Dorsolateral prefrontal cortex (tissue), 122 donors: ENCODE measurements at places on chromosomes 16 and 17. TPM values are rescaled to one million over a fixed set of nuclear protein-coding genes. Genes with fewer than 3 reads are reported as not detected.

DNA sequence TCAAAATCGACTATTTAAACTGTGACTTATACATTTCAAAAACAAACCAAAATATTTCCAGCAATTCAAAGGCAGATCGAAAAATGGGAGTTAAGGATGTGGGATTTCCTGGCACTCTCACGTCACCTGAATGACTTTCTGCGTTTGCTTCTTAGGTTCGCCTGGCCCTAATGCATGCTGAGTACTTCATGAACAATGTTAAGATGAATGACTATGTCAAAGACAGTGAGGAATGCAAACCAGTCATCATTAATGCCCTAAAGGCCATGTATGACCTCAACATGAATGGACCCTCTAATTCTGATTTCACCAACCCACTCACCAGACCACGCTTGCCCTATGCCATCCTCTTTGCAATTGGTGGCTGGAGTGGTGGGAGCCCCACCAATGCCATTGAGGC, 7.3 kb downstream of the KLHL10 start:
- no peak for DNase-seq

DNA sequence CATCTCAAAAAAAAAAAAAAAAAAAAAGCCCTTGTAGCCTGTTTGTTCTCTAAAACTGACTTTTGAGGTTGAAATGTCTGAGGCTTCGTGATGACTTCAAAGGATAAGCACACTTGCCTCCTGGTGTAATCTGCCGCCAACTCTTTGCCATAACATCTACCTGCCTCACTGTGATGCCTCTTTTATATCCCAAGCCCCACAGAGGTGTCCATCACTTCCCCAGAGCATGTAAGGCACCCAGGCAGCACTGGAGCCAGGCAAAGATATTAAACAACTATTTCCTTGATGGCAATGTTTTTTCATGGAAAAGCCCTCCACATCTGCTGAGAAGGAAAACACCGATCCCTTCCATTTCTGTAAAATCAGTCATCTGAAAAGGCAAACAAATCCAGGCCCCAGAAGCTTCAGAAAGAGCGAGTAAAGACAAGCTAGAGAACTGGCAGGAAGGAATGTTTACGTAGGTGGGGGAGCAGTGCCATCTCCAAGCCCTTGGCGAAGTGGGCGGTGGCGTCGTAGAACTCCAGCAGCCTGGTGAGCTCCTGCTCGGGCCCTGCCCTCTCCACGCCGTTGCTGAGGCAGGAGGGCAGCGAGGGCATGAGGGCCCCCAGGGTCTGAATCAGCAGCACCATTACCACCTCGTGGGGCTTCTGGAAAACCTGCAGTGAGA, 28.6 kb downstream of the COG7 start:
- peak; percentile 39 for DNase-seq

DNA sequence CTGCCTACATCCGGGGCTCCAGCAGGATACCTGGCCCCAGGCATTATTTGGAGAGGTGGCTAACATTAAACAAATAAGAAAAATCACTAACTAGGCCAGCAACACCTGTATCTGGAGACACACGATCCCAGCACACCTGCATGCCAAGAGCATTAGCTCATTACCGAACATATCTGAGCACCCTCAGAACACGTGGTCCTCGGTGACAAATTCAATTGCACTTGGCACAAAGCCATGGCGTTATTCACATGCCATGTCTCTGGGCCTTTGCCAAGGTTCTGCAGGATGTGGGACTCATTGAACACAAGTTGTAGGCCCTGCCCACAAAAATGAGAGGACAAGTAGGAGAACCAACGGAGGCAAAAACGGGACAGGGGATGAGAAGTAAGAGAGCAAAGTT, 552.3 kb downstream of the TOX3 start:
- no peak for DNase-seq

GRCh38 chr17:45172541-45173286, 11.0 kb downstream of the HEXIM2 start:
- peak; percentile 87 for DNase-seq

- DNase-seq = no peak
These were observed 53.3 kb upstream of the ACSF3 start for GRCh38 chr16:89040391-89040790.

DNA sequence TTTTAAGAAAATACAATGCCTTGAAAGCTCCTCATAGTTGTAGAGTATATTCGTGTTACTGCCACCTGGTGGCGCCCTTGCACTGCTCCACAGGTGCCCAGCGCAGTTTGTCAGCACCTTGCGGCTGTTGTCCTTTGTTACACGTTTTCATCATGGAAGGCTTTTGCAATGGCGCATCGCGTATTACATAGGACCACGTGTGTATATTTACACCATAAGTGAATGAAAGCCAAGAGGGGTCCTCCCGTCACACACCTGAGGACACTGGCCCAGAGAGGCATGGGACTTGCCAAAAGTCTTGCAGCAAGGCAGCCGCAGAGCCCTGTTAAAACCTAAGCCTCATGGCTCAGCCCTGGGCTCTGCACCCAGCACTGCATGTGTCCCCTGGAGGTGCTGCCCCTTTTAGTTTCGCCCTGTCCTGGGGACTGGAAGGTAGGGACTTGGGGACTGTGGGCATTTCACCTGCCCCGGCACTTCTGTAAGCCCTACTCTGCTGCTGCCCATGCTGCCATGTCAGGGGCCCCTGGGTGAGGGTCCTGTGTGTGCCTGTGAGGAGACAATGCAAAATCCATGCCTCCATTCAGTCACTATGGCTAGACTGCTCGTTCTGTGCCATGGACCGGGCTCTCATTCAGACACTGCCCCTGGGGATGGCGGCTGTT, 24.3 kb downstream of the POLR3E start:
- peak; percentile 83 for DNase-seq

GRCh38 chr17:32514606-32515005, 27.8 kb downstream of the CDK5R1 start:
- DNase-seq = no peak

- no peak for DNase-seq
These were observed 39.1 kb downstream of the SRCIN1 start for GRCh38 chr17:38566666-38567031.

- no peak for DNase-seq
These were observed 106.4 kb downstream of the IRX5 start for GRCh38 chr16:55037046-55037445.

- no peak for DNase-seq
These were observed 60.1 kb upstream of the TMEM132E start for GRCh38 chr17:34519282-34519681.

- no peak for DNase-seq
These were observed 2.1 kb upstream of the ENGASE start for GRCh38 chr17:79072544-79072943.

DNA sequence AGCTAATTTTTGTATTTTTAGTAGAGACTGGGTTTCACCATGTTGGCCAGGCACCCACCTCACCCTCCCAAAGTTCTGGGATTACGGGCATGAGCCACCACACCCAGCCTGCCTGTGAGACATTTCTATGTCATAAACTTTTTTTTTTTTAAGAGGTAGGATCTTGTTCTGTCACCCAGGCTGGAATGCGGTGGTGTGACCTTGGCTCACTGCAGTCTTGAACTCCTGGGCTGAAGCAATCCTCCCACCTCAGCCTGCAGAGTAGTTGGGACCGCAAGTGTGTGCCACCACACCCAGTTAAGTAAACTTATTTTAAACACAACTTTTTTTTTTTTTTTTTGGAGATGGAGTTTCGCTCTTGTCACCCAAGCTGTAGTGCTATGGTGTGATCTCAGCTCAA, 47.2 kb downstream of the SCNN1G start:
- DNase-seq = no peak

GRCh38 chr16:16110111-16110490, 113.2 kb downstream of the ABCC6 start:
- no peak for DNase-seq

DNA sequence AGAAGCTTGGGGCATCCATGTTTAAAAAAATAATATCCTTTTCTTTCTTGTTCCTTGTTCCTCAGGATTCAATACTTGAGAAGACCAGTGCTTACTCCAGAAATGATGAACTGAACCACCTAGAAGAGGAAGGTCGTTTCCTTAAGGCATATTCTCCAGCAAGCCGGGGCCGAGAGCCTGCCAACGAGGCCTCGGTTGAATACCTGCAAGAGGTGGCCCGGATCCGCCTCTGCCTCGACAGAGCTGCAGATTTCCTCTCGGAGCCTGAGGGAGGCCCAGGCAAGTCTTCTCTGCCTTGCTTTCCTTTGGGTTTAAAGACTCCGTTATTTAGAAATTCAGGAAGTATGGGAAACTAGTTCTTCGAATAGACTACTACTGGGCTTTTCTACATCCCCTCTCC, 42.5 kb upstream of the ENDOV start:
- no peak for DNase-seq

DNA sequence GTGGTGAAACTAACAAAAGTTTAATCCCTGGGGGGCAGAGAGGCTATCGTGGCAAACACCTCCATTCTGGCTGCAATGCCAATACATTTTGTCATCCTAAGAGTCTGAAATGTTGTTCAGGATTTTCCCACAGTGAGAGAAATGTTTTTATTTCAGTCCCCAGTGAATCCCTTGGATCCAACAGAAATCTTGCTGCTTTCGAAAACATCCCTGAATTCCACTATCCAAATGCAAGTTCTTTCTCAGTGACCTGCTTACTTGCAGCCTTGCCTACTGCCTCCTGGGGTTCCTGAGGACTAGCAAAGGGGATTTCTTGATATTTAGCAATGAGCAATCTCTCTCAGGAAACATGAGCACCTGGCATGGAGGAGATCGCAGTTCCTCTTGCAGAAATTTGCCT, 202.1 kb upstream of the IRX3 start:
- DNase-seq = no peak

DNA sequence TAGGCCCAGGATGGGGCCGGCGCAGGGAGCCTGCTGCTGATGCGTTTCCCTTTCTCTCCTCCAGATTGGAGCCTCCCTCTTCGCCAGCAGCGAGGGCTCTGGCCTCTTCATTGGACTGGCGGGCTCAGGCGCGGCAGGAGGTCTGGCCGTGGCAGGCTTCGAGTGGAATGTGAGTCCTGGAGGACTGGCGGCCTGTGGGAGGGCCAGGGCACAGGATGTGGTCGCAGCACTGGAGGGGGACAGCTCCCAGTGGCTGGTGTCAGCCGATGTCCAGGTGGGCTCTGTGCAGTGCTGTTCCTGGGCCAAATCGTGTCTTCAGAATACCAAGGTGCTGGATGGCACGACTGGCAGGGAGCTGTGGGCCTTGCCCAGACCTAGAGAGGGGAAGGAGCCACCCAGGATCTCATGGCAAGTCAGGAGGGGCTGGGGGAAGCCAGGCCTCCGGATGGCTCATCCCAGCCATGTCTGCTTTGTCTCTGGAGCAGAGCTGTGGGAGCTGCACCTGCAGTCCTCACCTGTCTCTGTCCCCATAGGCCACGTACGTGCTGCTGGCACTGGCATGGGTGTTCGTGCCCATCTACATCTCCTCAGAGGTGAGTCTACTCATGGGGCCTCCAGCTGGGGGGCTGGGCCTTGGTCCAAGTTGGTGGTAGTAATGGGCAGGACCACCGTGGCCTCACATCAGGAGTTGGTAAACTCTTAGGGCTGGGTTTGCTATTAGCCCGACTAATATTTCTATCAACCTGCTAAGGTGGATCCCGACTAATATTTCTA, 7.3 kb downstream of the SLC5A10 start:
- DNase-seq = no peak

The EVPLL gene
- not detected for total RNA-seq

The YWHAE gene
- 851 TPM for total RNA-seq

The HOXB6 gene
- total RNA-seq = not detected

The MT1A gene
- total RNA-seq = 23.9 TPM

The KRT40 gene
- total RNA-seq = not detected

The TAC4 gene
- total RNA-seq = not detected

The ELMO3 gene
- total RNA-seq = 1.4 TPM
